Activated T-cell treated with anti-CD3 and anti-CD28 coated beads, Interleukin-2, amount 50 U/mL, for 72 hours (primary cell): ENCODE measurements at places on chromosomes 3 and 15. TPM values are rescaled to one million over a fixed set of nuclear protein-coding genes. Genes with fewer than 3 reads are reported as not detected.

SPATA12 gene
- total RNA-seq, result not detected

TGM4 gene
- total RNA-seq, result not detected

DNA sequence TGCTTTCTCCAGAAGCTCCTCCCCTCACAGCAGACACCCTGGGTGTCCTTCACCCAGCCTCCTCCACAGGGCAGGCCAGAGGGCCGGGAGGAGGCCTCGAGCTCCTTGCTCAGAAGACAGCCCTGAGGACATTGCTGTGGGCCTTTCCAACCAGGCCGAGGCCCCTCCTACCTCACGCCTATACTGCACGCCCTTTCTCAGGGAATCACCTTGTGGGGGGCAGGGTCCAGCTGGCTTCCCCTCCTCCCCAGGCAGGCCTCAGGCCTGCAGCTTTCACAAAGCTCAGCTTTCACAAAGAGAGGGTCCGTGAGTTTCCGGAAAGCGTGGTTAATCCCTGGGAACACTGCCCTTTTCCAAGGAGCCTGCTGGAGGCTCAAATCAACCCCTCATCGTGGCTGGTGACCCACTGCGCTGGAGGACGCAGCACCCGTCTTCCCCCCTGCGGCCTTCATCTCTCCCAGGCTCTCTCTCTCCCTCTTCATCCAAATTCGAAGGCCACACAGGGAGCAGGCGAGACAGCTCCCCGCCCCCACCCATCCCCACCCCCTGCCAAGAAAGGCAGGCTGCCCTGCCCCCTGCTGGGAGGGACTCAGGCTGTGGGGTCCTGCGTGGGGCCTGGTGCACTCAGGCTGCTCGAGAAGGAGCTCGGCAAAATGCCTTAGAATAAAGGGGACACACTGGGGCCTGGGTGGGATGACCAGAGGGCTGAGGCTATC is 79.4 kb downstream of the OCA2 start:
- DNase-seq, result no peak

- no peak for DNase-seq
These were observed 26.8 kb downstream of the POLG start for GRCh38 chr15:89307791-89308190.

GRCh38 chr3:196287090-196287439 is 461 bp downstream of the PCYT1A start:
- DNase-seq, result peak; percentile 48

GRCh38 chr15:55319537-55320237 is 665 bp downstream of the PIGB start:
- DNase-seq, result no peak

DNA sequence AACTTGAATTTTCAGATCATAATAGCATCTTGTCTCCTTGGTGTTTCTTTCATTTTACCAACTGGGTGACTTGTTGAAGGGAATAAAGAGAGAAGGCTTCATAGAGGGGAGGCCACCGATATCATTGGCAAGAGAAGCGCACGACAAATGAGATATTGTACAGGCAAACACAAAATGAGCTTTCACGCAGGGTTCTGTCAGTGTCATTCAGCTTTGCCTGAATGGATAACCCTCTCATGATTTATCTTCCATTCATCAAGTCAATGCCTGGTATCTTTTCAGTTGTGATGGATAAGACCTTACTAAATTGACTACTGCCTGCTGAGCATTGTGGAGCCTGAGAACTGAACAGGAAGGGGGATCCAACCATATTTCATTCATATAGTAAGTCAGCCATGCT is 188.6 kb upstream of the EPHA3 start:
- no peak for DNase-seq

GRCh38 chr3:15217011-15217671 is 11.1 kb downstream of the CAPN7 start:
- DNase-seq, result no peak

GRCh38 chr15:71341811-71342550 is 226.7 kb downstream of the THSD4 start:
- DNase-seq, result no peak
